ENCODE measurements at places on chromosomes 1 and 21. TPM values are rescaled to one million over a fixed set of nuclear protein-coding genes. Genes with fewer than 3 reads are reported as not detected.

The HCN3 gene
- 2.6 TPM for total RNA-seq

The ERICH3 gene
- total RNA-seq, result not detected

The KCNJ15 gene
- total RNA-seq, result 5.6 TPM

The S100A7 gene
- total RNA-seq, result not detected

The FAM3B gene
- 63.6 TPM for total RNA-seq

The BRINP2 gene
- not detected for total RNA-seq

The C1QB gene
- total RNA-seq, result 151 TPM

- no peaks in the 10 kb centered on the region for H3K4me1 ChIP-seq
- no peak overlapping the region for H3K4me3 ChIP-seq
- no peak for DNase-seq
- H3K27ac ChIP-seq, result no peak overlapping the region
- H3K27me3 ChIP-seq, result no peaks in the 10 kb centered on the region
These were observed 132.4 kb upstream of the TIAM1 start for GRCh38 chr21:31476263-31477022.

DNA sequence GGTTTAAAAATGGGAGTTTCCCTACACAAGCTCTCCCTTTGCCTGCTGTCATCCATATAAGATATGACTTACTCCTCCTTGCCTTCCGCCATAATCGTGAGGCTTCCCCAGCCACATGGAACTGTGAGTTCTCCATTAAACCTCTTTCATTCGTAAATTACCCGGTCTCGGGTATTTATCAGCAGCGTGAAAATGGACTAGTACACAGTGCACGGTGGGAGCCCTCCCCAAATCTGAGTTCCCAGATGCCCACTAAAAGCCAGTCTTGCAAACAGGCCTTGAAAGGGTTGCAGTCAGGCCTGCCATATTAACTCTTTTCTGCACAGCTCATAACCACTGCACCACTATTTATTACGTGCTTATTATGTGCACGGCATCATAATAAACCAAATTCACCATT lies 400.9 kb downstream of the PRDM2 start:
- H3K27ac ChIP-seq, result no peak overlapping the region
- no peaks in the 10 kb centered on the region for H3K4me1 ChIP-seq
- no peak for DNase-seq

DNA sequence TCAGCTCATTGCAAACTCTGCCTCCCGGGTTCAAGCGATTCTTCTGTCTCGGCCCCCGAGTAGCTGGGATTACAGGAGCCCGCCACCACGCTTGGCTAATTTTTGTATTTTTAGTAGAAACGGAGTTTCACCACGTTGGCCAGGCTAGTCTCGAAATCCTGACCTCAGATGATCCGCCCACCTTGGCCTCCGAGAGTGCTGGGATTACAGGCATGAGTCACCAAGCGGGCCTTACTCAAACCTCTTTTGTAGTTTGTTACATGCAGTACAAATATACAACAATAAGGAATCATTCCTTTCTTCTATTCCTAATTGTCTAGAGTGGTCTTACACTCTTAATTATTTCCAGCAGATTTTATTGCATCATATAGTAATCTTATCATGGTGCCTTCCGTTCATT lies 16.6 kb downstream of the SPATA17 start:
- no peaks in the 10 kb centered on the region for H3K4me1 ChIP-seq
- H3K4me3 ChIP-seq, result no peak overlapping the region
- no peak overlapping the region for H3K27ac ChIP-seq
- no peaks in the 10 kb centered on the region for H3K36me3 ChIP-seq
- no peak for DNase-seq

DNA sequence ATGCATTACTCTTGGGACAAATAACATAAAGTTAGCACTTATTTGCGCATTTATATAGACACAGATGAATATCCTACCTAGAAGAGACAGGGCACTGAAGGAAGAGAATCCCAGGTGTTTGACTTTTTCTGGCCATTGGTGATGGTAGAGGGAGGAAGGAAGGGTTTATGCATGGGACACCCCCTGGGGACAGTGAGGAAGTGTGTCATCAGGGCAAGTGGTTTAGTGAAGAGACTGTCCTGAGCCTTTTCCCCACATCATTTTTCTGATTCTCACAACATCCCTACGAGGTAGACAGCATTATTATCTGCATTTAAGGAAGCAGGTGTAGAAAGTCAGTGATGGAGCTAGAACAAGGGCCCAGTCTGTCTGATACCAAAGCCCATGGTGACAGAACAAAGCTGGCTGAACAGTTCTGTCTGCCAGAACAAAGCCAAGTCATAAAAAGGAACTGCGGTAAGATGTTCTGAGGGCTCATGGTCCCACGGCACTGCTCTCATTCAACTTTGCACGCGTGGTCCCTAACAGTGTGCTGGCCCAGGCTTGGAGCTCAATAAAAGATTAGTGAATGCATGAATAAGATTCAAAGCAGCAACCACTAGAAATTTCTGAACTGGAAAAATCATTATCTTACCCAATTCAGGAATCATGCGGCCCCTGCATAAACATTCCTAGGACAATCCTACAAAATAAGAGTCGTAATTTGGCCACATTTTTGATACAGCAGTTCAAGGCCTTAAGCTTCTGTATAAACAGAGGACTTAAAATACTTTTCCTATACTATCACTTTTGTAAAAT lies 12.2 kb upstream of the CDC42BPA start:
- H3K4me1 ChIP-seq, result no peaks in the 10 kb centered on the region
- no peak overlapping the region for H3K27ac ChIP-seq
- no peaks in the 10 kb centered on the region for H3K36me3 ChIP-seq
- no peak for DNase-seq
- no peak overlapping the region for H3K4me3 ChIP-seq
- H3K27me3 ChIP-seq, result no peaks in the 10 kb centered on the region

- H3K4me1 ChIP-seq, result no peaks in the 10 kb centered on the region
- H3K4me3 ChIP-seq, result no peak overlapping the region
- no peaks in the 10 kb centered on the region for H3K27me3 ChIP-seq
- no peak overlapping the region for H3K27ac ChIP-seq
- H3K36me3 ChIP-seq, result no peaks in the 10 kb centered on the region
- DNase-seq, result no peak
These were observed 6.2 kb downstream of the WDR64 start for GRCh38 chr1:241658081-241658793.

DNA sequence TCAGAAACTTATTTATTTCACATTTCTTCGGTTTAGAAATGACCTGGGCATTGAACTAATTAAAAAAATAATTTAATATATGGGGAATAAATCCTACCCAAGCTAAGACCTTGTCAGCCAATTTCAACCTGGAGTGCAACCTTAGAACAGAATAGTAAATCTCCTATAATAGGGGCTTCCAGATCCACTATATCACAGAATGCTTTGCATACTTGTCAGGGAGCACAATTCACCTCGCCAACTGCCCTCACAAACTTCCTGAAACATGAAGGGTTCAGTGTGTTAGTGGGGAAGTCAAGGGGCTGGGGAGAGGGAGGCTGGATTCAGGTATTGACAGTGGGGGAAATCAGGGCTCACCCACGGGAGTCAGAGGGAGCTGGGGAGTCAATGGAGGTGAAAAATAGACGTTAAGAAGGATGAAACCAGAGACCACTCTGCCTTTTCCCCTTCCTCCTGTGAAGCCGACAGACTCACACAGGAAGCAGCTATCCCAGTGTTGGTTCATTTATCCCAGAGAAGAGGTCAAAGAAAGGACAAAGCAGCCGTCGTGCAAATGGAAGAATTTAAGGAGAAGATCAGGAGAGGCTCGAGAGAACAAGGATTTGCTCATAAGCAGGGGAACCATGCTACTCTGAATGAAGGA lies 453.3 kb downstream of the NUF2 start:
- no peaks in the 10 kb centered on the region for H3K27me3 ChIP-seq
- no peaks in the 10 kb centered on the region for H3K36me3 ChIP-seq
- no peak overlapping the region for H3K27ac ChIP-seq
- H3K4me1 ChIP-seq, result no peaks in the 10 kb centered on the region

DNA sequence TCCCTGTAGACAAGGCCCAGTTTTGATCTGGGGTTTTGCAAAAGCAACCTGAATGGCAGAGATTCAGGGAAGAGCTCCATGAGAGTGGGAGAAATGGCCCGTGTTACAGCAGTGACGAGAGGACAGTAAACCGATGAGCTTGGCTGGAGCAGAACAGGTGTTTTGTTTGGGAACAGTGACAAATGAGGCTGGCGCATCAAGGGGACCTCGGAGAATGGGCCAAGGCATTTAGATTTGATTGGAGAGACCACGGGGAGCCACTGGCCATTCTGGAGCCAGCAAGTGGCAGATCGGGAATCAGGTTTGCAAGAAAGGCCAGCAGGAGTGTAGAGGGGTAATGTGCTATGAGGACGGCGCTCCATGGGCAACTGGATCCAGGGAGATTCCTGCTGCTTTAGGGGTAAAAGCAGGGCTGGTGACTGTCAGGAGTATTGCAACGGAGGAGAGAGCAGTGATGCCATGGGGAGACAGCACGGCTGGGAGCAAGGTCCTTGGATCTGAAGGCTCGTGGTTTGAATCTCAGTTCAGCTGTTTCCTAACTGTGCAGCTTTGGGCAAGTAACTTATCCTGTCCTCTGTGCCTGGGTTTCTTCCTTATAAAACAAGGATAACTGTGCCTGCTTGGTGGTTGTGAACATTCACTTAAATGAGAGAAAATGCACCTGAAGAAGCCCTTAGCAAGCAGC lies 9.9 kb upstream of the KLHDC7A start:
- H3K27me3 ChIP-seq, result no peaks in the 10 kb centered on the region
- H3K4me3 ChIP-seq, result no peak overlapping the region
- H3K36me3 ChIP-seq, result no peaks in the 10 kb centered on the region
- DNase-seq, result no peak
- no peaks in the 10 kb centered on the region for H3K4me1 ChIP-seq
- no peak overlapping the region for H3K27ac ChIP-seq

DNA sequence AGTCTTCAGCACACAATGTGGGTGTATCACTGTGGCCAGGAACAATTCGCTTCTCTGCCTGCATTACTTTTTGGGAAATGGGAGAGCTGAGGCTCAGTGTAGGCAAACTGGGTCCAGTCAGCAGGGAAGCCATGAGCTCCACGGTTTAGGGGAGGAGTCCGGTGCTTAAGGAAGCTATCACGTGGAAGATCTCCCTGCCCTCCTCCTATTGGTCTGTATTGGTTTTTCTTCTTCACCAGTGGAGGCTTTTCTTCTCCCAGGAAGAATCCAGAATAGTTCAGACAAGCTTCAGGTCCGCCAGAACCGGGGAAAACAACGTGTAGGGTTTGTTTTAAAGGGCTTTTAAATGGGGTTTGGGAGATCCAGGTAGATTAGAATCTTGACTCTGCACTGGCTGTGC lies 156.2 kb upstream of the CAMK1G start:
- no peak for DNase-seq
- H3K4me3 ChIP-seq, result no peak overlapping the region
- peak overlapping the region; percentile 20 for H3K27ac ChIP-seq
- H3K27me3 ChIP-seq, result no peaks in the 10 kb centered on the region

DNA sequence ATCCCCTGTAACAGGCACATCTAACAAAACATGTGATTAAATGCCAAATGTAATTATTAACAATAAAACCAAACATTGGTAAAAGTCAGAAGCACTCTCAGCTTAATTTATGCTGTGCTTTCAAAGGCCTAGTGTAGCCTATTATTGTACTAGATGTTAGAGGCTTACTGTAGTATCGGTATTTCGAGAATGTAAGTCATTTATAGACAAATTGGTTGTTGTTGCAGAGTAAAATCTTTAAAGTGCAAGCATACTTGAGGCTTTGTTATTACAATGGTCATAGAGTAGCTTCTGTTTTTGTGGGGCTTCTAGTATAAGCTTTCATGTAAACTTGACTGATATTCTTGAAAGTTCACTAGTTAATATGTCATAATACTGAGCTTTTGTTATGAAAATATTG lies 965.8 kb downstream of the PLA2G4A start:
- no peaks in the 10 kb centered on the region for H3K27me3 ChIP-seq
- no peak for DNase-seq
- H3K4me1 ChIP-seq, result no peaks in the 10 kb centered on the region

DNA sequence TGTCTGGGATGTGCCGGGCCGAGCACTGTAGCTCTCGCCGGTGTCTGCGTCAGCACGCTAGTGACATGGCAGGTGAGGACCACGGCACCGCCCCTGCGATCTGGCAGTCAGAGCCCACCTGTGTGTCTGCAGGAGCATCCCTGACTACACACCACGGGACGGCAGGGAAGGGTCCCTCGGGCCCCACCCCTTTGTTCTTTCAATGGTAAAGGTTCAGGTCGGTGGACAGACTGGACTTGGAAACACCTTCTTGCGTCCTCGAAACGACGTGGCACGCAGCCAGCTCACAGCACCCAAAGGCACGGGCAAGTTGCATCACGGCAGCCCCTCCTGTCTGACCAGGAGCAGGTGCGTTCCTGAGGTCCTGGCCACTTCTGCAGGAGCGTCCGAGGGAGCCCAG lies 3.7 kb upstream of the SAMD11 start:
- no peak overlapping the region for H3K4me3 ChIP-seq
- no peak overlapping the region for H3K27ac ChIP-seq
- H3K27me3 ChIP-seq, result no peaks in the 10 kb centered on the region
- H3K36me3 ChIP-seq, result no peaks in the 10 kb centered on the region
- H3K4me1 ChIP-seq, result peaks cover 23% of the 10 kb centered on the region
- DNase-seq, result no peak

GRCh38 chr1:25031966-25032667 lies 102.0 kb upstream of the RUNX3 start:
- H3K27ac ChIP-seq, result no peak overlapping the region
- peaks cover 5% of the 10 kb centered on the region for H3K4me1 ChIP-seq
- no peak overlapping the region for H3K4me3 ChIP-seq
- DNase-seq, result peak; percentile 88
- no peaks in the 10 kb centered on the region for H3K36me3 ChIP-seq

GRCh38 chr1:208599063-208599462 lies 354.9 kb upstream of the PLXNA2 start:
- no peak for DNase-seq
- no peaks in the 10 kb centered on the region for H3K27me3 ChIP-seq
- no peak overlapping the region for H3K27ac ChIP-seq
- no peaks in the 10 kb centered on the region for H3K36me3 ChIP-seq
- H3K4me3 ChIP-seq, result no peak overlapping the region

DNA sequence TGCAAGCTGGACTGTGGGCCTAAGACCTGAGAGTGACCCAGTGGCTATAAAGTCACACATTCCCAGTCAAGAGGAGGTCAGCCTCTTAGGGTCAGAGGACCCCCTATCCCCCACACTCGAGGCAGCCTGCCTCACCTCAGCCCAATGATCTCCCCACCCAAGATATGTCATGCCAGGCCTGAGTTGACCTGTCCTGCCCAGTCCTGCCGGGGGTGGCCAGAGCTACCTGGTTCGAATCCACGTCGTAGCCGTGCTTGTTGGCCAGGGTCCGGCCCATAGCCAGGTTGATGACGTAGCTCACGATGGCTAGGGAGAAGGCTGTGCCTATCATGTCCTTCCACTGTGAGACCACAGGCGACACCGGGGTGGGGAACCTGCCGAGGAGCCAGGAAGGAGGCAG lies 15.6 kb downstream of the SLC26A9 start:
- no peaks in the 10 kb centered on the region for H3K27me3 ChIP-seq
- H3K4me3 ChIP-seq, result no peak overlapping the region
- H3K4me1 ChIP-seq, result no peaks in the 10 kb centered on the region
- DNase-seq, result no peak
- no peaks in the 10 kb centered on the region for H3K36me3 ChIP-seq
- H3K27ac ChIP-seq, result no peak overlapping the region
